ENCODE measurements at places on chromosomes 7 and 10. TPM values are rescaled to one million over a fixed set of nuclear protein-coding genes. Genes with fewer than 3 reads are reported as not detected.

- peak; percentile 84 for DNase-seq
Measured at GRCh38 chr7:144941127-144941526, 105.3 kb upstream of the TPK1 start.

GRCh38 chr7:35565927-35566326 is 129.0 kb downstream of the HERPUD2 start:
- DNase-seq, result no peak

DNA sequence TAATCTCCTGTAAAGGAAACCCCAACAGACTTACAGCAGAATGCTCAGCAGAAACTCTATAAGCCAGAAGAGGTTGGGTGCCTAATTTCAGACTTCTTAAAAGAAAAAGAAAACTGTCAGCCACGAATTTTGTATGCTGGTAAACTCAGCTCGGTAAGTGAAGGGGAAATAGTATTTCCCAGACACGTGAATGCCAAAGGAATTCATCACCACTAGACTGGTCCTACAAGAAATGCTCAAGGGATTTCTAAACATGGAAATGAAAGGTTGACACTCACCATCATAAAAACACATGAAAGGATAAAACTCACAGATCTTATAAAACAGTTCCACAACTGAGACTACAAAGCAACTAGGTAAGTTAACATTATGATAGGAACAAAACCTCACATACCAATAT is 68.6 kb downstream of the GLCCI1 start:
- DNase-seq, result peak; percentile 2

DNA sequence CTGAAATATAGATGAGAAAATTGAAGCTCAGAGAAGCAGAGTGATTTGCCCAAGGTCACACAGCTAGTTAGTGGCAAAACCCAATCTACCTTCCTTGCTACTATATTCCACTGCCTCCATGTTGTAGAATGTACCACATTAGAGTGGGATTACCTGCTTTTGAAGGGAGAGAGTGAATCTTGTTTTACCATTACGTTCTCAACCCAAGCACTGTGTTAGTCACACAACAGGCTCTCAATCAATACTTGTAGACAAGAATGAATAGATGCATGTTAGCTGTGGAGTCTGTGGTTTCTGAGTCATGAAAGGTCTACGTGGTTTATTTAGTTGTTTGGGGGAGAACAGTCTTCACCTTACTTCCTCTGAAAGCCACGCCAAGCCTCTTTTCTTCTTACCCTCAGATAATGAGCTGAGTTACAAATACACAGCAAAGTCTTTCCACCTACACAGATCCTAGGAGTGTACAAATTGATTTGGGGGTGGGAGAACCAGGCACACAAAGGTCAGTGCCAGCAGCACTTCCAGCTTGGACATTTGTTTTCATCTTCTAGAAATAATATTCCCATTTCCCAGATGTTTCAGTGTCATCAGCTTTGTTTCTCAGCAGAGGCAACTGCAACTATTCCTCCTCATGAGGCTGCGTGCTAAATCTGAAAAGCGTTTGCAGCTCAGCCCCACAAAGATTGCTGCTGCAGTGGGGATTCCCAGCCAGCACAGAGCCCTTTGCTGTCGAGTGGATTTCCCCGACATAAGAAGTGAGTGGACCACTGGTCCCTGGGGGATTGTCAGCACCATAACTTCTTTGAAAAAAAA is 71.5 kb upstream of the ADO start:
- no peak for DNase-seq

DNA sequence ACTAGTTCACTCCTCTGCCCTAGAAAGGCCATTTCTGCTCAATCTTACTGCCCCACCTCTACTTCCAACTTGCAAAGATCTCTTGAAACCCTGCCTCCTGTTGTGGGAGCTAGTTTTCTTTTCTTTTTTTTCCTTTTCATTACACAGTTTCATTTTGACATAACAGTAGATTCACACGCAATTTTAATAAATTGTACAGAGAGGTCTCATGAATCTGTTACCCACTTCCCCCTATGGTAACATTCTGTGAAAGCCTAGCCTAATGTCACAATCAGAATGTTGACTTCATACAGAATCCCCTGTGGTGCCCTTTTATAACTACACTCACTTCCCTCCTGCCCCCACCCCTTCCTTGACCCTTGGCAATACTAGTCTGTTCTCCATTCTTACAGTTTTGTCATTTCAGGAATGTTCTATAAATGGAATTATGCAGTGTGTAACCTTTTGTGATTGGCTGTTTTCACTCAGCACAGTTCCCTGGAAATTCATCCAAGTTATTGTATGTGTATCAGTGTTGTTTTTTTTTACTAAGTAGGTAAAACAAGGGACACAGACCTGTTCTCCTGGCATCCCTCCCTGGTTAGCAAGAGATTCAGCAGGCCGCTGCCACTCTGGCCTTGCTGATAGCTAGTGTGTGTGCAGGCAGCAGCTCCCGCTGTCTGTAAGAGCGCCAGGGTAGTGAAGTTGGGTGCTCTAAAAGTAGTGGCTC is 21.5 kb downstream of the CHST3 start:
- no peak for DNase-seq

GRCh38 chr10:79242620-79243152 is 104.6 kb upstream of the PPIF start:
- DNase-seq, result peak; percentile 73

The ITPRID1 gene
- 0.45 TPM for total RNA-seq

DNA sequence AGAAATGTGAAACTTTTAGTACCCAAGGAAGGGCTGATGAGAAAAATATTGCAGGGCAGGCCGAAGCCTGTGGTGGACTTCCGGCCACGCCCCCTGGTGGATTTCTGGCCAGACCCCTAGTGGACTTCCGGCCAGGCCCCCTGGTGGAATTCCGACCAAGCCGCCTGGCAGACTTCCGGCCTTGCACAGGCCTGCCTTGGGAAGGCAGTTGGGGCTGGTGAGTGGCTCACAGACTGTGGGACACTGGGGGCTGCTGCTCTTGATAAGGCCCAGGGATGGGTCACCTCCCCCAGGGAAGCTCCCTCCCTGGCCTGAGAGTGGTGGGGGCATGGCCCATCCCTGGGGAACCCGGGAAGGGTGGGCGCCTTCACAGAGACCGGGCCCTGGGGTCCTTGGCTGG is 116.4 kb upstream of the MKI67 start:
- DNase-seq, result peak; percentile 22

DNA sequence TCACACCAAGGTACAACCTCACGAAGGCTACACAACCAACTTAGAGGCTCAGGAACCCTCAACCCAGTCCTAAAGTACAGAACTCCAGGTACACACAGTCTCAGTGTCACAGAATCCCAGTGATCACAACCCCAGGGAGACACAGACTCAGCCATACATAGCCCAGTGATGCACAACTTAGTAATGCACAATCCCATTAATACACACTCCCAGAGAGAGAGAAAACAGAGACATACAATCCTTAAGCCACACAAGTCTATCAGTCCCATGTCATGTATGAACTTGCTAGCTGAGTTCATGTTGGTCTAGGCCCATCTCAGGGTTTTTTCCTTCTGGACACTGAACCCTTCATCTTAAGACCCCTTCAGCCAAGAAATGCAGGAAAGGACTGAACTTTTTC is 4.6 kb downstream of the KCNIP2 start:
- DNase-seq, result no peak

DNA sequence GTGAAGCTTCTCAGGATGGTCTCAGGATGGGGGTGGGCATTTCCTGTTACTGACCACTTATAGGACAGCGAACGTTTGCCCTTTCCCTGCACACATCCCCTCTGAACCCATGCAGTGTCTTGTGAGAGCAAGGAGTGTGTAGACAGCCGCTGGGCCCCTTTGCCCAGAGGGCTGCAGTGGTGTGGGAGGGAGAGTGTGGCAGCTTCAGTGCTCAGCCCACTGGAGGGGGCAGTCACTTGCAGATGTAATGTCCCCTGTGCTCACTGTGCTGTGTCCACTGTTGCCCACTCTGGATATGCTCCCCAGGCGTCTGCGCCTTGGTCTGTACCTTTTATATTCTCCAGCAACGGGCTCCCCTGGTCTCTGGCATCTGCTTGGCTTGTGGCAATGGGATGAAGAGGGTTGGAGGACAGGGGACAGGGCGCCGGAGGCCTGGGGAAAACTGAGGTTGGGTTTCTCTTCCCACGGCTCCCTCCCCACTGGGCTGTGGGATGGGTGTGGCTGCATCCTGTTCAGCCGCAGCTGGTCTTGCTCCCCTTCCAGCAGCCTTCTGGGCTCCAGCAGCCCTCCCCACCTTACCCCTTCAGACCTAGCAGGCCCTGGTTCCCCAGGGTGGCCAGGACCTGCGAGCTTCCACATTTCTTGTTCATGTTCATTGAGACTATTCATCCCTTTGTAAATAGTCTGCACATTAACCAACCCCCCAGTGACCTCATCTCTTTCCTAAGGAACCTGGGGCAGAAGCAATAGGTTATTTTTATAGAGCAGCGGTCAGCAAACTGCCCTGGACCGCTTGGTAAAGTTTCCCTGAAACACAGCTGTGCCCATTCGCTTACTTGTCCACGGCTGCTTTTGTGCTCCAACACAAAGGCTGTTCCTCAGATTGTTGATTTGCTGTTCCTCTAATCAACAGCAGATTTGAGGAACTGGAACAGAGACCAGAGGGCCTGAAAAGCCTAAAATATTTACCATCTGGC is 6.1 kb downstream of the ZNF789 start:
- DNase-seq, result no peak

GRCh38 chr7:112411186-112411795 is 39.0 kb upstream of the IFRD1 start:
- DNase-seq, result no peak

DNA sequence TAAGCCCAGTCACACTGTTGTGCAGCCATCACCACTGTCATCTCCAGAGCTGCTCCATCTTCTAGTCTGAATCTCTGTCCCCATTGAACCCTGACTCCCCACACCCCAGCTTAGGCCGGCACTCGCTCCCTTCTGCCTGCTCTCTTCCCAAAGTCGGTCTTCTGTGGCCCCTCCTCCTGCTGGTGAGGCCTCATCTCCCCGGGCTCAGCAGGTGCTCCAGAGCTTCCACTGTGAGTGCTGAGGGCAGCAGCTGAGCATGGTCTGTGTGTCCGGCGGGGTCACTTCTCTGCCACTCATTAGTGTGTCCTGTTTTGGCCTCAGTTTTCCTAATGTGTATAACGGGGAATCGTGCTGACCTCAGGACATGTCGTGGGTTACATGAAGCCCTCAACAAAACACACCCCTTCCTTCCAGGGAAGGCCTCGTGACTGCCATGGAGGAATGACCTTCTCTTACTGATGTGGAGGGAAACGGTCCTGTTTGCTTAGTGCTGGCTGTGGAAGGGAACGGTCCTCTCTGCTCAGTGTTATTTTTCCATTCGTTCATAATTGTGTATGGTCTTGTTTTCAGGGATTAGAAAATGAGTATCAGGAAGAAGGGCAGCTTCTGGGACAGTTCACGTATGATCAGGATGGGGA is 4.3 kb upstream of the GET4 start:
- DNase-seq, result no peak

The RNF32 gene
- 0.56 TPM for total RNA-seq
